ENCODE measurements at places on chromosomes 3 and 15.
A peak's percentile ranks its signal among the peaks of the same experiment; 100 is the strongest.

GRCh38 chr15:75228787-75229186 lies 27.1 kb downstream of the C15orf39 start:
- no peak for DNase-seq

DNA sequence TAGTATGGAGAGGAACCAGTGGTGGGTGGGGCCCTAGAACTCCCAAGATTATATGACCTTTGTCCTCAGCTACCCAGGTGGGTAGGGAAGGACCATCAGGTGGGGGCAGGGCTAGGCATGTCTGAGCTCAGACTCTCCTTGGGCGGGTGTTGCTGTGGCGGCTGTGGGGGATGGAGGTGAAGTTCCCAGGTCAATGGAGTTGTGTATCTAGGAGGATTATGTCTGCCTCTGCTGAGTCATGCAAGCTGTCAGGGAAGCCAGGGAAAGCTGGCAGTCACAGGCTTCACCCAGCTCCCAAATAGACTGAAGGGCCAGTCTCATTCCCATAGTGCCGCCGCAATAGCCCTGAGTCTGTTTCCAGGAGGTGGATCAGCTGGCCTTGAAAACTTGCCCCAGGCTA lies 139.7 kb upstream of the CFAP20DC start:
- no peak for DNase-seq

DNA sequence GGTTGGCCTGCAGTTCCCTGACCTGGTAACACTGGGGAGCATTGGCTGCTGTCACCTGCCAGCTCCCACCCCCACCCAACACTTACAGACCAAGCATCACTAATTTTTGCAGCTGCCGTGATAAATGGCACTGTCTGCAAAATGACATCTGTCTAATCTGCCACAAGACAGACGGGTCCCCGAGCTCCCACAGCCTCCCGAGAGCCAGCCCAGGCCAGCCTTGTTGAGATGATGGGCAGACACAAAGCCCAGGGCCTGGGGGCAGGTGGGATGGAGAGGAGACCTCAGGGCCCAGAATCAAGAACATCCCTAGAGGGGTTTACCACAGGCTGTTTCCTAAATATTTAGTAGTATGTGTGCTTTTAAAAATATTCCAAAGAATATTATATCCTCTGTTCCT lies 203.4 kb downstream of the TBC1D2B start:
- no peak for DNase-seq

DNA sequence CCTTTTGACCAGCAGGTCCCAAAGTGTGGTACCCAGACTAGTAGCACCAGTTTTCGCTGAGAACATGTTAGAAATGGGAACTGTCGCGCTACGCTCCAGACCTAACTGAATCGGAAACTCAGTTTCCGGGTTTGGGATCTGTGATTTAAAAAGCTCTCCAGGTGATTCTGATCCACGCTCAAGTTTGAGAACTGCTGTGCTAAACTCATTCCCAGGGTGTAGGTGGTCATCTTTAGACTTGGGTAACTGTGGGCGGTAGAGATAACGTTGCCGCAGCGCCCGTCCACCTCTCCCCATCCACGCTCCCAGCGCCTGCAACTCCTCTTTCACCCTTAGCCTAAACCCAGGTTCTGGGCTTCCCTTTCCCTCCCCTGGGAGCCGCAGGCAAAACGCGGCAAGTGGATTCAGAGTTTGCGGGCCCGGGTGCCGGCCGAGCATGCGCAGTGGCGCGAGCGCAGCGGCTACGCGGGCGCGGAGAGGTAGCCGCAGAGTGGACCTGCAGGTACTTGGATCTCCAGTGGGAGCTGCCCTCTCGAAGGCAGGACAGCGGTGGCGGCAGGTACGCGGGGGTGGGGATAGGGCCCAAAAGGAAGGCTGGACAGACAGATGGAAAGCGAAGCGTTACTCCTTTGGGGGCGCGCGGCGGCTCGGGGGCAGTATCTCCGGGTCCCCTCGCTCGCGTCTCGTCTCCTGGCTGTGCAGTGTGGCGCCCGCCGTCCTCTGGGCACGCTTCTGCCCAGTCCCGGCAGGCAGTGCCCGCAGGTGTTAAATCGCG lies at the start of gene PLS1:
TSS of gene PLS1 (plus strand) at position 443 of the 775 bp plus-strand sequence. CDS start 67,845 bp downstream, outside the sequence.
- DNase-seq = peak; percentile 80

DNA sequence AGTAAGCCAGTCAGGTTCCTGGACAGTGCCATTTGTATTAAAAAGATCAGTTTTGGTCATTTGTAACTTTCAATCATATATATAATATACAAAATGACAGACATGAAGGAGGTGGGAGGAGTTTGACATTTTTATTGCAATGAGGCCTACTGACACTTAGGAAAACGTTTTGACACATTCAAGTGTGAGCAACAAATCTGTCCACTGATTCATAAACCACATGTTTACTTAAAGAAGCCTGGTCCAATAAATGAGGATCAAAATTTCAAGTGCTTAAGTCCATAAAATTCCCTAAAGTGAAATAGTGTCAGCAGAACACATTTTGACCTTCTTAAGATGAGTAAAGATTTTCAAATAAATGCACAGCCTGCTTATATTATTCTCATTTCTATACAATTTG lies 137.3 kb downstream of the MECOM start:
- no peak for DNase-seq

GRCh38 chr3:67357610-67358458 lies 296.6 kb downstream of the SUCLG2 start:
- DNase-seq = no peak

DNA sequence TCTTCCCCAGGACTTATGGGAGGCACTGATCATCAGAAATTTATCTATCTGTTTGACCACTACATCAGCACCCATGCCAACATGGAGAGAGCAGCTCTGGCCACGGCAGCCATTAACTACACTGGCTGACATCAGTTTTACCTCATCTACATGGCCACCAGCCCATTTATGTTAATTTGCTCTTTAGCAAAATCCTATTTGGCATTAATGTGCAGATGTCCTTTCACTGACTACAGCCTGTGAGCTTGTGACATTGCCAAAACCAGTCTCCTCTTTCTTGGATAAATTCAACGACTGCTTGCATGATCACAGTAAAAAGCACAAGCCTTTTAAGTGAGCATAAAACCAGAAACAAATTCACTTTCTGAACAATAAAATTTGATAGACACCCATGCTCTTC lies 47.5 kb downstream of the NR1I2 start:
- DNase-seq = no peak

- no peak for DNase-seq
Measured at GRCh38 chr15:62173215-62173614, 8.1 kb upstream of the C2CD4B start.

GRCh38 chr3:69499422-69499821 lies 113.5 kb upstream of the FRMD4B start:
- no peak for DNase-seq

- no peak for DNase-seq
Measured at GRCh38 chr3:8658306-8659212, 14.0 kb upstream of the SSUH2 start.

Data from activated T-cell treated with anti-CD3 and anti-CD28 coated beads for 4 hours (primary cell).